ENCODE measurements at places on chromosomes 6 and 20.
A peak's percentile ranks its signal among the peaks of the same experiment; 100 is the strongest.

- DNase-seq, result no peak
Observed at GRCh38 chr6:72283571-72283970, 338.3 kb upstream of the KCNQ5 start.

DNA sequence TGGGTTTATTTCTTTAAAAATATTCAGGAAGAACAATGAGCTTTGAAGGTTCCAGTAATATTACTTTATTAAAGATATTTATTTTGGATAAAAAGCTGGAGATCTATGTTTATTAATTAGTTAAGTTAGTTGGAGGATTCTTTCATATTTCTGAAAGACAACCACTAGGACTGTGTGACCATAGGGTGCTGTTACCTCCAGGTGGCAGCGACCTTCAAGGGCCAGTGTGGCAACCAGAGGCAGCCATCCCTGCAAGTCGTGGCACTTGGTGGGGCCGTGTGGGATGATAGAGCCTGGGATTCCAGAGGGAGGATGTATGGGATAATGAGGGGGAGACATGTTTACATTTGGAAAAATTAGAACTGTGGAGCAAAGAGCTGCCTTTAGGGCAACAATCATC, 95.5 kb upstream of the SCP2D1 start:
- no peak for DNase-seq

DNA sequence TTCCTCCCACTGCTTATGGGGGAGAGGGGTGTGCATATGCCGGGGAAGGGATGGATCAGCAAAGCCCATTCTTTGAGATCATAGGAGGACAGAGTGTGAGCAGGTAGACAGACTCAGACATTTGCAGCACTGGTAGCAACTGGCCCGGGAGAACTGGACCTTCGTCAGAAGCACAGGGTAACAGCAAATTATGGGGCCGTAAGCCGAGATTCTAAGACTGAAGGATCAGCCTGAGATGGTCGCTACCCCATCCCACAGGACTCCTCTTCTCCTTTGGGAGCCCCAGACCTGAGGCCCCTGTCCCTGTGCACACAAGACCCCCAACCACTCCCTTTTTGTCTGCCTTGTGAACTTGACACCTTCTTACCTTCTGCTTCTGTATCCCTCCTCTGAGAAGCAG, 106.5 kb downstream of the TOX2 start:
- no peak for DNase-seq

- peak; percentile 28 for DNase-seq
Observed at GRCh38 chr6:25027221-25027916, 91.6 kb upstream of the RIPOR2 start.

All from NAMALWA (cell line).